Omental fat pad (tissue), 4 donors: ENCODE measurements at places on chromosomes 12 and 14. TPM values are rescaled to one million over a fixed set of nuclear protein-coding genes. Genes with fewer than 3 reads are reported as not detected.

- no peak for DNase-seq
Observed at GRCh38 chr12:114529966-114530365, 124.0 kb upstream of the TBX5 start.

DNA sequence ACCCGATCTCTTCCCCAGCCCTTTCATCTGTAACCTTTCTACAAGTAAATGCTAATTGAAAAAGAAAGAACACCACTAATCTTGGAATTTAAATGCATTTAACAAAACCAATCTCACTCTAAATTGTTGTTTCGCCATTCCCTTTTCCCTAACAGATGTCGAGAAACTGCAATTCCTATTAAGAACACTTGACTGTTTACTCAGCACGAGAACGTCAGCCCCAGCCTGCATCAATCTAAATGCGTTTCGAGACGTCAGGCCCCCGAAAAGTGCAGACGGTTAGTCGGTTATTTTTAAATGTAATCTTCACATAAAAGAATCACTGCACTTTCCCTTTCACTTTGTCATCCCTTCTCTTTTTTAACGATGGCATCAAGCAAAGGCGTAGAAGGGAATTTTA, 837.6 kb downstream of the VRK1 start:
- no peak for DNase-seq

DNA sequence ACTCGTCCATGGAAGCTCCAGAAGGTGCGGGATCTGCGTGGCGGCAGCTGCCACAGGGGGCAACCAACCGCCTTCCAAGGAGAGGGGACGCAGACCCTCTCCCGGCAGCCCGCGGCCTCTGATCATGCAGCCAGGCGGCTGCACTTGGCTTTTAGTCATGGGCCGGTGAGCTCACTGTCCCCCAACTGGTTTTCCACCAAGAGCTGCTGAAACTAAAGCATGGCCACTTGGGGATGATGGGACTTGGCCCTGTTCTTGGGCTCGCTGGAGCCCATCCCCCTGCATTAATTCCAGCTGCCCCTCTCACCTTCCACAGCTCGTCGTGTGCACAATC, 39.1 kb downstream of the CCDC85C start:
- no peak for DNase-seq

DNA sequence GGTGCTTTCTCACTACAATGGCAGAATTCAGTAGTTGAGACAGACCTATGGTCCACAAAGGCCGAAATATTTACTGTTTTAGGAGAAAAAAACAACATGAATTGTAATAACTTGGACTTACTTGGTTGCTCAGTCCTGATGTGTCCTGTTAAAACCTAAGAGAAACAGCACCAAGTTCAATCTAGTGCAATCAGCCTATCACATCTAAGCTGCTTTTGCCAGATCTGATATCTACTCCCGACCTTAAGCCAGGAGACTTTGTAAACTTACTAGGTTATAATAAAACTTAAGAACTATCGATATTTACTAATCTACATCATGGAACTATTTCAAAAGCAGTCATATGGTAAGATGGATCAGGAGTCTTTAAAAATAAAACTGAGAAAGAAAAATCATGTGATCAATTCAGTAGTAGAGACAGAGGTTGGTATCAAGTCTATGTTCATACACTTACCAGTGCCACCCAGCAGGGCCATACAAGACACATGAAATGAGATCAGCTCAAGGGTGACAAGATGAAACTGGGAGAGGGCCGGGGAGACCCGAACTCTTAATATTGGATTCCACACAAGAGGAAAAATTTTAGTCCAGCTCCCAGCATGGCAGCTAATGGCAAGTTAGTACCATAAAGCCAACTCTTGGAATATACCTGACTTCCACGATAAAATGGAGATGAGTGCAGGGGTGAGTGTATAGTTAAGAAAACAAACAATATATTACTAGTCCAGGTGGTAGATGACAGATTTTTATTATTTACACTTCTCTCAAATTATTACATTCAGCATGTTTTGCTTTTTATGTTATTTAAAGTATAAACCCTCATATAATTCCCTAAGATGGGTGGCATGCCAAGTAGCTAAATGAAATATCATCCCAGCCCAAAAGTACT, 27.5 kb downstream of the NUDT4 start:
- DNase-seq: no peak

- DNase-seq: no peak
Observed at GRCh38 chr14:56806760-56807159, 3.5 kb downstream of the OTX2 start.

DNA sequence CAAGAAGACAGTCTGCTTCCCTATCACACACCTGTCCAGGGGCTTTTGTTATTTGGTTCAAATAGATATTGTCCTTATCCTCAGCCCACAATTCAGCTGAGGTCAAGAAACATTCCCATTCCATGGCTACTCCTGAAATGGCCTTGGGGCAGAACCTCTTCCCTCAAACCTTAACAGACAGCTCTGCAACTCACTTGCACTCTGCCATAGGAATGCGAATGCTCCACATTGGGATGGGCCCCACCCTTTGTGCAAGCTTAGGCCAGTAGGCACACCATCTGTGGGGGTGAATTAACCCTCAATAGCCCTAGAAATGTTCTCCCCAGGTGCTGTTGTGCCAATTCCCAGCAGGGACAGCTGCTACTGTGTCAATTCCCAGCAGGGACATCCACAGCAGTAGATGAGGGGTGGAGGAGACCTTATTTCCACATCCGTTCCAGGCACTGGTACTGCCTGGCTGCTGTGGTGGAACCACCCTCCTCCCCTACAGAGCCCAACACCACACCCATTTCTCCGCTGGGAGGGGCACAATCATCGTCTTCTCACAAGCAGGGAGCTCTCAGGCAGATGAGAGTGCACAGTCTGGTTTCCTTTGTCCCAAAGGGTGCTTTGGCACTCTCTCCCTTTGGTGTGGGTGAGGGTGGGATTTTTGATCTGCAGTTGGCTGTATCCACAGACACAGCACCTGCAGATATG, 42.3 kb upstream of the GLIPR1 start:
- no peak for DNase-seq

KERA gene
- not detected for total RNA-seq

DNA sequence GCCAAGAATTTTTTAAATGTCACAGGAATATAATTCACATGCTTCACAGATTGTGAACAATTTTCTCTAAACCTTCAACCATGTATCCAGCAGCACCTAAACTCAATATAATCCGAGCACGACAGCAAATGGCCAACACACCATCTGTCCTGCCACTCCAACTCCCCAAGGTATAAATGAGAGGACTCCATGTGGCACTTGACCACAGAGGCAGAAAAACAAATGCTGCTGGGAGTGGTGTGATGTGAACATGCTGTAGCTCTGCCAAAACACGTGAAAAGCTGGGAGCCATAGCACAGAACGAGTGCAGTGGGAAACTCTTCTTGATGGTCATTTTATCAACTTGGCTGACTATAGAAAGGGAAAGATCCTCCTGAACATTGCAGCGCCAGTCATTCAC, 70.9 kb downstream of the LLPH start:
- no peak for DNase-seq

- DNase-seq: no peak
Observed at GRCh38 chr12:110345176-110345661, 58.3 kb downstream of the ANAPC7 start.

GABARAPL1 gene
- 165 TPM for total RNA-seq

GRCh38 chr14:72643317-72643801, 250.5 kb downstream of the DPF3 start:
- no peak for DNase-seq

GRCh38 chr14:98756749-98757148, 515.2 kb downstream of the BCL11B start:
- no peak for DNase-seq

DNA sequence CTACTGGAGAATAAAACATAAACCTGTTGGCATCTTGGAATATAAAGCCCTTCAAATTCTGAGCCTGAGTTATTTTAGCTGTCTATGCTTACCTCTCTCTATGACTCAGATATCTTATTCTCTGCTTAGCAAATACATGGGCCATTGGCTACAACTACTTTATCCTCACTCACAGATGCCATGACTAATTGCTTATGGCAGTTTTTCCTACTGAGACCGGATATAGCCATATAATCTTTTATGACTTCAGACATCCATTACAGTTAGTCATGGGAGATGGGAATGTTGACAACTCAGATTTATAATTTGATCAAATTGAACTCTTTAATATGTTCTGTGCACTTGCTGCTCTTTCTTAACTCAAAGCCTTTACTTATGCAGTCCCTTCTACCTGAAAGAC, 502.4 kb upstream of the ATP2B1 start:
- no peak for DNase-seq

VWF gene
- 430 TPM for total RNA-seq
